ENCODE measurements at places on chromosomes 1 and 21. TPM values are rescaled to one million over a fixed set of nuclear protein-coding genes. Genes with fewer than 3 reads are reported as not detected.

The PCSK9 gene
- total RNA-seq, result 0.14 TPM

The GREM2 gene
- 2.0 TPM for total RNA-seq

The BGLAP gene
- total RNA-seq, result 0.57 TPM

The YTHDF2 gene
- 78.9 TPM for total RNA-seq

The FAM167B gene
- total RNA-seq, result 0.88 TPM
